OCI-LY7 (cell line): ENCODE measurements at places on chromosomes 6 and 20.

GRCh38 chr20:20209684-20210083 lies 157.4 kb downstream of the CFAP61 start:
- no peak for DNase-seq

GRCh38 chr6:136793363-136793762 lies 1.1 kb upstream of the MAP3K5 start:
- no peak for DNase-seq

GRCh38 chr6:80623066-80623815 lies 516.8 kb downstream of the BCKDHB start:
- no peak for DNase-seq

DNA sequence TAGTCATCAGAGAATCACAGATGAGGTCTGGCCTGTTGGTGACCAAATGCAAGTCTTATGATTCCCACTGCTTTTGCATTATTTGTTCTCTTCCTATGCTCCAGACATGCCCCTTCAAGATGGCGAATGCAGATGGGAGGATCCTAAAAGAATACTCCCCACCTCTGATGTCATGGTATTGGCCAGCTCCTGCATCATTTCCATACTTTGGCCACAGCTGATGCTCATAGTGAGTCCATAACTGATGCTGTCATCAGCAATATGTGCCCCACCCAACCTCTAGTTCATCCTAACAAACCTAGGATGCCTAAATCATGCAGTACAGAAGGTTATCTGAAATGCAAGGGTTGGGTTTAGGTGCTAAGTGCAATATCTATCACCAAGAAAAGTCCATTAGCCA lies 5.4 kb upstream of the WFDC9 start:
- DNase-seq = no peak

DNA sequence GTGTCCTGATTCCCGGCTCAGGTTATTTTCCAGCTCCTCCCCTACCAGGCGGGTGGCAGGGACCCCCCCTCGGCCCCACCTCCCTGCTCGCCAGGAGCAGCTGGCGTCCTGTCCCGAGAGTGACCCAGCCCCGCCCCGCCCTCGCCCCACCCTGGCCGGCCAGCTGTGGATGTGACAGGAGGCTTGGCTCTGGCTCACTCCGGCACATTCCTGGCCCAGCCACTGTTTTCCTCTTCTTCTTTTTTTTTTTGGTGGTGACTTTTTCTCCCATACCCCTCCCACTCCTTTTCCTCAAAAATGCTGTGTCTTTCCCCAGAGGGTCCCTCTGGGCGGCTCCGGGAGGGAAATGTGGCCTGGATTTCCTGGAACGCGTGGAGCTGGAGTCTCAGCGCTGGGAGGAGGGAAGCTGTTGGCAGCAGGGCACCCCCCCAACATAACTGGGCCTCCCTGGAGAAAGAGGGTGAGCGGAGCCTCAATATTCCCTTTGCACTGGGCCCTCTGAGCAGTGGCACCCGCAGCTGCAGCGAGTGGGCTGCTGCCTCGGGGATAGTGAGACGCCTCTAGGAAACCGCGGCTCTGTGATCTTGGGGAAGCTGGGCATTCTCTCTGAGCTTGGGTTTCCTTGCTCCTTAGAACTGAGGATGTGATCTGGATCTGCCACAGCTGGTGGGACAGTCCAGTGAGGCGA lies 28.3 kb upstream of the CSNK2A1 start:
- DNase-seq = no peak

GRCh38 chr6:154479351-154479769 lies 31.1 kb downstream of the CNKSR3 start:
- no peak for DNase-seq

DNA sequence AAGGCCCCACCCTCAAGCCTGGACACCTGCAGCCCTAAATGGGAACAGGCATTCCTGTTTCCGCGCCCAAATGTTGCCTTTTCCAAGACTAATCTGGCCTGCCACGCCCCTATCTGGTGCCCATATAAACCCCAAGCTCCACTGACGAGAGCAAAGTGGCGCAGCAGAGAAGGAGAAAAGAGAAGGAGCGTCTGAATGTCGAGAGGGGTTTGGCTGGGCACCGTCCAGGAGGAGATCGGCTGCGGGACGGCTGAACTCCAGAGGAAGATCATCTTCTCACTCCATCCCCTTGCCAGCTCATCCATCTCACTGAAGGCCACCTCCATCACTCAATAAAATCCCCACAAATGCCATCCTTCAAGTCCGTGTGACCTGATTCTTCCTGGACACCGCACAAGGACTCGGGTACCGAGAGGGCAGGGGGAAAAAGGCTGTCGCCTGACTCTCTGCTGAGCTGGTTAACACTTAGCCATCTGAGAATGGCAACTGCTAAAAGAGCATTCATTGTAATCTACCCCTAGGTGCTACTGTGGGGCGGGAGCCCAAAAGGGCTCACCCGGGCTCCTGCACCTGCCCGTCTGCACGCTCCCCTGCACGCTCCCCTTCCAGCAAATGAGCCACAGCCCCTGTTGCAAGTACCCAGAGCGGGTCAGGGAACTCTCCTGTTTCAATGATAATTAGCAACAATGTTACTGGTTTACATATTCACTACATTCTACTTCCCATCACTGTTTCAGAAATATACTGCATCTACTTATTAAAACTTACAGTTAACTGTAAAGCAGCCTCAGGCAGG lies 23.5 kb downstream of the TAF4 start:
- peak; percentile 21 for DNase-seq
